ENCODE measurements at places on chromosomes 7 and 10.

- no peak for DNase-seq
These were observed 36.5 kb downstream of the MALSU1 start for GRCh38 chr7:23335621-23336020.

GRCh38 chr7:2379821-2380450, 23.5 kb upstream of the CHST12 start:
- no peak for DNase-seq

GRCh38 chr10:30170146-30170545, 110.8 kb upstream of the JCAD start:
- DNase-seq = no peak

GRCh38 chr10:122331615-122332446, 42.7 kb upstream of the PLEKHA1 start:
- no peak for DNase-seq

GRCh38 chr7:36658335-36659171, 65.7 kb downstream of the AOAH start:
- DNase-seq = no peak

GRCh38 chr10:85067955-85068354, 739.6 kb downstream of the CCSER2 start:
- no peak for DNase-seq

GRCh38 chr7:162632-163297, 29.6 kb upstream of the FAM20C start:
- no peak for DNase-seq

DNA sequence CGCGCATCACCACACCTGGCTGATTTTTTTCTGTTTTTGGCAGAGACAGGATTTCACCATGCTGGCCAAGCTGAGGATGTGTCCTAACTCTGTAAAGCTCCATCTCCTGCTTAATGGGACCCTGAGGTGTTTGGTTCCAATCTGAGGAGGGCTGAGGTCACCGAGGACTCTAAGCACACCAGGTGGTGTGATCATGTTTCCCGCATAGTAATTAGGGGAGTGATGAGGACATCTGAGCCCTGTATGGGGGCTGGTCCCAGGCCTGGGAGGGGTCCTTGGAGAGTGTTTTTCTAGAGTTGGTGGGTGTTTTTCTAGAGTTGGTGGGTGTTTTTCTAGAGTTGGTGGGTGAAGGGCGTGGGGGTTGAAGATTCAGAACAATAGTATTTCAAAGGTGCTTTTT, 3.0 kb upstream of the ABHD11 start:
- no peak for DNase-seq

GRCh38 chr7:53350241-53350640, 314.8 kb downstream of the POM121L12 start:
- peak; percentile 10 for DNase-seq

- no peak for DNase-seq
These were observed 32.5 kb upstream of the ZNF32 start for GRCh38 chr10:43681220-43681619.

GRCh38 chr7:18684916-18685315, 189.4 kb downstream of the HDAC9 start:
- no peak for DNase-seq

DNA sequence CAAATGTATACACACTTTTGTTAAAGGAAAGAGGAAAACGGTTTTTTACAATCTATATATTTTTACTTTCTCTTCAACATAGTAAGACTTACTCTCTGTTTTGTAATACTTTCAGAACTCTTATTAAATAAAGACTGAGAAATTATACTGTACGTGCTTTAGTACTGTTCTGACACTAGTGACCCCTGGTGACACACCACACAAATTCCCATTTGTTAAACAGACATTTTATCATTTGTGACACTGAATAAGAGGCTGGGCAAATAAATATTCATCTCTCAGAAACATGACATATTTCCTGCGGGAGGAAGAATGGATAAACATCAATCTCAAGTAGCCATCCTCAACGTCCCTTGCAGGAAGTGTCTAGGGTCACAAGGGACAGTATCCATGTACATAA, 68.9 kb upstream of the ZNF33B start:
- no peak for DNase-seq

- no peak for DNase-seq
These were observed 57.9 kb upstream of the BAMBI start for GRCh38 chr10:28619455-28619854.

- no peak for DNase-seq
These were observed 213.0 kb downstream of the BAMBI start for GRCh38 chr10:28890121-28890950.

DNA sequence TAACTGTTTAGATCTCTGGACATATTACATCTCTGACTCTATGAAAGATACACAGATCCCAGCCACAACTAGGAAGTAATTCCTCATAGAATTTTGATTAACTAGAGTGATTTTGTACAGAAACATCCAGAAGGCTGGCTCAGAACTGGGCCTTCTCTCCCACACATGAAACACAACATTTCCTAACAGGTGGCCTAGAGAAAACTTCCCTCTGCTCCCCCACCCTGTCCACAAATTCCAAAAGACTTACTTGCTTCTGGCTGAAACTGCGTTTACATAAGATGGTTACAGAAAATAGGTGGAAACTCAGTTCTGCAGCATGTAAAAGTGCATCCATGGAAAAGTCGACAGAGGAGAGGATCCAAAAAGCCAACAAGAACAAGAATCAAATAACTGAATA, 132.9 kb downstream of the FZD1 start:
- no peak for DNase-seq

- no peak for DNase-seq
These were observed 288.7 kb downstream of the SDK1 start for GRCh38 chr7:3589752-3590151.

GRCh38 chr7:98935811-98936210, 57.5 kb downstream of the TRRAP start:
- no peak for DNase-seq

DNA sequence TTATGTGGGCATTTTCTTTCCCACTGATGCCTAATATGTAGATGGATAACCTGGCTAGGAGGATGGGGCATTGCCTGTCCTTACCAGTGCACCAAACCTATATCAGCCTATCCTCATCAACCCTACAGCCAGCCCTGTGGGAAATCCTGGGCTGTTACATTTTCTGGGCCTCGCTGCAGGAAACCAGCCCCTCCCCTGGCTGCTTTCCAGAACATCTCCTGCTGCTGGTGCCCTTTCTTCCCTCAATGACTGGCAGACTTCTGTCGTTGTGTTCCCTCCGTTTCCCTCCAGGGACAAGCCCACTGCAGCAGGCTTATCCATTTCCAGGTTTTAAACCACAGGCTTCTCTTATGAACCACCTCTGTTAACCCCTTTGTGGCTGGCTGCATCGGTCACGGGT, 486.1 kb upstream of the COBL start:
- no peak for DNase-seq

DNA sequence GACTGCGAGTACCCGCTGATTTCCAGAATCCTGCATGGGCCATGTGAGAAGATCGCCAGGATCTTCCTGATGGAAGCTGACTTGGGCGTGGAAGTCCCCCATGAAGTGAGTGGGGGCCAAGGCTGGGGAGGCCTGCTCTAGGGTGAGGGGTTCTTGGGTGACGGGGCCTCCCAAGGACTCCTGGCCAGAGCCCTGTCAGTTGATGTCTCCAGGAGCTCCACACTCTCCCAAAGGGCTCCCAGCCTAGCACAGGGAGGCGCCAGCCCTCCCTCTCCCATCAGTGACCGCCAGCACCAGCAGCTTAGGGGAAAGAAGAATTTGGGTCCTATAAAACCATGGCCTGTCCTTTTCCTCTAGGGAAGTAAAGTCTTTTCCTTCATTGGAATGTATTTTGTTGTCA, 9.8 kb upstream of the ZNF22 start:
- no peak for DNase-seq

DNA sequence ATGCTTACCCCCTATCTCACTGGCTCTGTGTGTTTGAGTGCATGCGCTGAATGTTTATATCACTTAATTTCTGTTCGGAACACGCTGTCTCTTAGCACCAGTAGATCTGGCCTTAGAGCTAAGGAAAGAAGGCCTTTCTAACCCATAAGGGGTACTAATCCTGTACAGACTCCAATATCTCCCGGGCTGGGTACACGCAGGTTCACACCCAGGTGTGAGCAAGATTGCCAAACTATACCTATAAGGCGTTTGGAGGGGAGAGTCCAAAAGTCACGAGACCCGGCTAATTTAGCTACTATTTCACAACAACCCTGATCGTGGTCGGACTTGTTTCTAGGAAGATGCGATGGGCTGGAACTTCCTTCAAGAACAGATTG, 727 bp upstream of the PDSS1 start:
- DNase-seq = no peak

DNA sequence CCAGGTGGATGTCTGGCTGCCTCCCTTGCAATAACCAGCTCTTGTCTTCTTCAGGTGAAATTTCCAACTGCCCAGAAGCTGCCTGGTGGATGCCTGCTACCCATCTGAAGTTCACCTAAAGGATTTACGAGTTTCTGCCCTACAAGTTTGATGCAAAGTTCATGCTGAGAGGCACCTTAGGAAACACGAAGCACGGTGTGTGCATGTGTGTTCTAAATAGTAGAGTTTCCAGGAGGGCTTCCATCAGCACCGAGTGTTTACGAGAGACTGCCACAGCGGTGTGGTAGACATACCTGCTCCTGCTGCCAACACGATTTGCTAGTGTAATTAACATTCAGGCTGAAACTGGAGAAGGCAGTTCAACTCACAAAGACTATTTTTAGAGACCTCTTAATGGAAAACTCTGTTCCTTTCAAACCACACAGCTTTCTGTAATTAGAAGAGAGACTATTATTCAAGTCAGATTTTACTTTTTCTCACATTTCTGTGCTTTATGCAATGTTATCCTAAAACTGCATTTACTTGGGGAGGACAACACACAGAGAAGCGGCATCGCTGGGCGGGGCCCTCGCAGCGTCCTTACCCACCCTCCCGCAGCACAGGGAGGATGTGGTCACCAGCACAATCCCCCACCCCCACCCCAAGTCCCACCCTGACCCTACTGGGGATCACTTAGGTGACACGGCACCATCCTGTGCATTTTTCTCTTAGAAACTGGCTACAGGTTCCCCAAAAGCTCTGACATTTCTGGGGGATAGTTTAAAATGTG, 15.5 kb upstream of the CPXM2 start:
- DNase-seq = no peak

DNA sequence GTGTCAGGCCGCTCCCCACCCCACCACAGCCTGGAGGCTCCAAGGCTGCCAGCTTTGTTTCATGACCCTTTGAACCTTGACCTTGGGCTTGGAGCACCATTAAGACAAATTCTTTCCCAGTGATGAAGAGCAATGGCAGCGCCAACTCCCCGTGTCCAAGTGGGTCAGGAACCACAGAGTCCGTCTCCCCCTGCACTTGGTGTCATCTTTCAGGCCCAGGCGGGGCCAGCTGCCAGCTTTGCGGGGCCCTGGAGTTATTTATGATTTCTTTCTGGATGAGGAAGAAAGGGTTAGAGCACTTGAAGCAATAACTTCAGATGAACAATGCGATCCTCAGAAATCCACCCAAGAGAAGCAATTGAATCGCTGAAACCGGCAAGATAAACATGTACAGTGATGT, 110.8 kb downstream of the MYL10 start:
- no peak for DNase-seq

DNA sequence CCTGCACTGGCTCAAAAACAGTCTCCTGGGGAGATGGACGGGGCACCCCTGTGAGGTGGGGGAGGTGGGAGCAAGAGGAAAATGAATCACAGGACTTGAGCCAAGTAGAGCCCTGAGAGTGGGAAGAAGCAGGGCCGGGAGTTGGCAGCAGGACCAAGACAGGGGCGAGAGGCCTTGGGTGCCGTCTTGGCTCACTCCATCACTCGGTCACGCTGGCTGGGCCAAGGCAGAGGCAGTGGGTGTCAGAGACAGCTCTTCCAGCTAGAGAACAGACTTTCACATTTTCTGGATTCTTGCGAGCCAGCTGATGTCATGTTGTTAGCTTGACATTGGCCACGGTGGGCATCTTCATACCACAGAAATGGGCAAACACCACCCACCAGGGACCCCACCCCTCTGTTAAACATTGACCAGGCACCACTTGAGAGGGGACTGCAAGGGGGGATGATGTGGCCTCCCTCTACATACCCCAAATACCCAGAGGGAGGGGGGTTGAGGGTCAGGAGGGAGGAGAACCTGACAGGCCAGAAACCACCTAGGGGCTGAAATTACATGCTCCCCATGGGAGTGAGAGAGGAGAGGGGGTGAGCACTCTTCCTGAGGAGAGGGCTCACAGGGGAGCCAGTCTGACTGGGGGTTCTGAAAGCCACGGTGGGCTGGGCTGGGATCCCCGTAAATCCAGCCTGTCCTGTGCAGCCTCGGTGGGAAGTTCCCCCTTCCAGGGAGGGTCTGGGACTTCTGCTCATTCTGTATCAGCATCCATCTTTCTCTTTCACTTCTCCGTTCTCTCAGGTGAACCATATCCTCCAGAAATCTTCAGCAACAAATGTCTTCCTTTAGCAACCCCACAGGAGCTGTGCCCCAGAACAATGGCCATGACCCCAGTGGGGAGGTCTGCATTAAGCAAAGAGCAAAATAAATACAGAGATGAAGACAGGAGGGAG, 19.6 kb downstream of the CAMK2B start:
- no peak for DNase-seq

GRCh38 chr10:1050145-1050544, 1.2 kb upstream of the IDI1 start:
- DNase-seq = peak; percentile 31

- no peak for DNase-seq
These were observed 12.3 kb upstream of the MYPN start for GRCh38 chr10:68096913-68097516.

DNA sequence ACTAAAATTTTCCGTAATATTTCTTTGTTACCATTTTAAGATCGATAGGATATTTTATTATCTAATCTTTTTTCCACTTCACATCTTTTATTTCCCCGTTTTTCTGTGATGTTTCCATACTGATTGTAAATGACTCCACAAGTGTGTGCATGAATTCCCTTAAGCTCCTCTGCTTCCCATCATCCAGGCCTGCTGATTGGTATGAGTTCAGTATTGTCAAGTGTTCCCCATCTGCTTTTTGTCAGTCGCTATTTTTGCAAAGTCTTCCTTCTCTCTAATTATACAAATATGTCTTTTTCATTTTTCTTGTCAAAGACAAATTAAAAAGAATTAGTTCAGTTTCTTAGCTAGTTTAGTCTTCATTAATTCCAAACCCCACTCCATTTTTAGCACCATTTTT, 184.7 kb downstream of the EXOC4 start:
- no peak for DNase-seq

- DNase-seq = peak; percentile 75
These were observed 443 bp downstream of the RNF32 start for GRCh38 chr7:156640949-156641485.

DNA sequence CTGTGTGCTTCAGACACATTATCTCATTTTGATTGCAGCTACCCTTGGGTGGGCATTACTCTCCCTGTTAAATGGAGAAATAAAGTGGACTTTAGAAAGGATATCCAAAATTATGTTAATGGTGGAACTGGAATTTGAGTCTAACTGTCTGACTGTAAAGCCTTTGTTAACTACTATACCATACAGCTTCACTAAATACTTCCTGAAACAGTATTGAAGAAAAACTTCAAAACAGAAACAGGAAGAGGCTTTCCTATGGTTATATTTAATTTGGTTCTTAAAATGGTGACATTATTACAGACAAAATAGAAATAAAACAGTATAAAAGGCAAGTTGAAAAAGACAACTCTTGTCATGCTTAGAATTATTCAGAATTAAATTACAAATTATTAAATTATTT, 25.0 kb downstream of the SPAG6 start:
- no peak for DNase-seq

GRCh38 chr7:69076566-69076965, 521.7 kb upstream of the AUTS2 start:
- no peak for DNase-seq
